Inflammatory macrophage treated with lipopolysaccharide for 1 hour (primary cell): ENCODE measurements at places on chromosomes 5 and 9.

GRCh38 chr9:73951147-73951546 is 546.0 kb upstream of the RORB start:
- DNase-seq = no peak

- no peak for DNase-seq
These were observed 62.3 kb downstream of the ST8SIA4 start for GRCh38 chr5:100840789-100841188.

GRCh38 chr5:54476682-54477081 is 21.2 kb downstream of the HSPB3 start:
- DNase-seq = peak; percentile 72

GRCh38 chr9:127067603-127068220 is 54.7 kb downstream of the ANGPTL2 start:
- no peak for DNase-seq

DNA sequence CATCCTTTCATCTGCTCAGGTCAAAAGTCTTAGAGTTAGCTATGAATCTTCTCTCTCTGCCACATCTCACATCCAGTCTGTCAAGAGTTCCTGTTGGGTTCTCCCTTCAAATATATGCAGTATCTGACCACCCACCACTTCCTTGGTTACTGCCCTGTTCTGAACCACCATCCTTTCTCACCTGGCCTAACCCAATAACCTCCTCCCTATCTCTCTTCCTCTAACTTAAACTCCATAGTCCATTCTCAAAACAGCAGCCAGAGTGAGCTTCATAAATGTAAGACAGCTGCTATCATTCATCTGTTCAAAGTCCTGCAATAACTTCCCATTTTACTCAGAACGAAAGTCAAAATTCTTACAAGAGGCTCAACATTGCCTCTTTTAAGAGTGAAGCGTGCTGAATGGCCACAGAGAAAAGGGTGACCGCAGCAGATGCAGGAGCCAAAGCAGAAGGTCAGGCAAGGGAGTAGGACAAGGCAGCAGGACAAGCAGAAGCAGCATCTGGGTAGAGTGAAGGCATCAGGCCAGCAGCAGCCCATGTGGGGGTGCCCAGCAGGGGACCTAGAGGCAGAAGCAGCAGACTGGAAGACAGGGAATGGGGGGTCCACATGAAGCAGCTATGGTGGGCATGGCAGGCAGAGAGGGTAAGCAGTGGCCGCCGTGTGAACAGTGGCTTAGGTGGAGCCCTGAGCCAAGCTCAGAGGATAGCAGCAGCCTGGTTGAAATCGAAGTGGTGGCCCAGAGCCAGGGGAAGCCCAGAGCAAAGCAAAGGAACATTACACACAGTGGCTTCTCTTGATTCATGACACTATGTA is 39.3 kb upstream of the CDC42SE2 start:
- DNase-seq = peak; percentile 83

GRCh38 chr5:73221161-73221560 is 48.2 kb downstream of the TMEM174 start:
- no peak for DNase-seq

DNA sequence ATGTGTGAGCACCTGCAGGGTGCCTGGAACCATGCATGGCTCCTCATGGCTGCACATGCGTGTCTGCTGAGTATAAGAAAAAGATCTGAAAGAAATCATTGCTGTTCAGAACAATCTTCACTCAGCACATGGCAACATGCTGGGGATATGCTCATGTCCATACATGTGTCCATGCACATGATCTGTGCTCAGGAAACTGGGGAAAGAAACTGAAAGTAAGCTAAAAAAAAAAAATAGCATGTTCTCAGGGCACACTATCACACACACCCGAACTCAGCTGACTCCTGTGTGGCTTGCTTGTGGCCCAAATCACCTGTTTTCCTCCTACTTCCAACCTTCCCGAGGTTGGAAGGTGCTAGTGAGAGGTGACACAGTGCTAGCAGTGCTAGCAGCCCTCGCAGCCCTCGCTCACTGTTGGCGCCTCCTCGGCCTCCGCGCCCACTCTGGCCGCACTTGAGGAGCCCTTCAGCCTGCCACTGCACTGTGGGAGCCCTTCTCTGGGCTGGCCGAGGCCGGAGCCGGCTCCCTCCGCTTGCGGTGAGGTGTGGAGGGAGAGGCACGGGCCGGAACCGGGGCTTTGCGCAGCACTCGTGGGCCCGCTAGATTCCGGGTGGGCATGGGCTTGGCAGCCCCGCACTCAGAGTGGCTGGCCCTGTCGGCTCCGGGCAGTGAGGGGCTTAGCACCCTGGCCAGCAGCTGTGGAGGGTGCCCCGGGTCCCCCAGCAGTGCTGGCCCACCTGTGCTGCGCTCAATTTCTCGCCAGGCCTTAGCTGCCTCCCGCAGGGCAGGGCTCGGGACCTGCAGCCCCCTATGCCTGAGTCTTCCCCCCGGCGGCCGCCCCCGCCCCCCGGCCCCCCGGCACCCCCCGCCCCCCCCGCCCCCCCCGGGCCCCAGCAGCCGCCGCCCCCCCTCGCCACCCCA is 76.0 kb downstream of the GADD45G start:
- no peak for DNase-seq

DNA sequence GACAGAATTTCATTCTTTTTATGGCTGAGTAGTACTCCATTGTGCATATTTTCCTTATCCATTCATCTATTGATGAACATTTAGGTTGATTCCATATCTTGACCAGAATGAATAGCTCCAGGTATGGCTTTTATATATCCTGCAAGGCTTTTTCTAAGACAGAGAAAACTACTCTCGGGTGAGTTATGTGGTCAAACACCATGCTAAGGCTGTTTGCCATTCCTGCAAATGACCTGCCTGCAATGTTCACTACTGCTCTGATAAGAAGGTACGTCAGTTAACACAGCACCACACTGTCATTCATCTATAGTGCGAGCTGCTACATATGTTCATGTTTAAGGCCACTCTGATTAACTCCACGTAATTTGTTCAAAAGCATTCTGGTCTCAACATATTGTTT is 256.8 kb upstream of the RGMB start:
- no peak for DNase-seq

DNA sequence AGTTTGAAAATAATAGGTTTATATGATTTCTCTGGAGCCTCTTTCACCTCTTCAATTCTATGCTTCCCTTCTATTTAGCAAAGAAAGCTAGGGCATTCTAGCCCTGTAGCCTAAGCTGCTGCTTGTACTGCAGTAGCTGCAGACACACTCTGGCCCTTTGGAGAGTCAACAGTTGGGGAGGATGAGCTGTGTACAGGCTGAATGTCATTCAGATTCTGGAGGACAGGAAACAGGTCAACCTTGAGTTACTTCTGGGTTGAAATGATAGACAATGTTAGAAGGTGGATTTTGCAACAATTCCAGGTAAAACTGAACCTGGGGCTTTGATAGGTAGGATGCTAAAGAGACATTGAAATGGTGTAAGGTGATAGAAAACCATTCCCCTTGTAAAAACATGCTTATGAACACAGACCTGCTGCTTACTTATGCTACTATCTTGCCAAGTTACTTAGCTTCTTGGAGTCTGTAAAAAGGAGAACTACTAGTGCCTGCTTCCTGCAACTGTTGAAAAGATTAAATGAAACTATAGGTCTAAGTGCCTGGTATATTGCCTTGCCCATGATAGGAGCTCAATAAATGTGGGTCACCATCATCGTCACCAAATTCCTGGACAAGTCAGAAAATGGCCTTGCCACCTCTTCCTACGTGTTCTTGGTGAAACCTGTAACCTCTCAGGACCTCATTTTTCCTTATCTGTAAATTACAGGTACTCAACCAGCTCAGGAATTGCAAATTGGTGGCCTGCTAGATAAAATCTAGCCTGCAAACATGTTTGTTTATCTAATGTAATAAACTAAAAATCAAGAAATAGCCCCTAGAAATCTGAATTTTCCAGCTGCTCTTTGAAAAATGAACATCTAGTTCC is 83.7 kb downstream of the GALNT10 start:
- no peak for DNase-seq

- no peak for DNase-seq
These were observed 91.9 kb upstream of the GABRP start for GRCh38 chr5:170691657-170692056.

GRCh38 chr5:55402199-55402598 is 94.4 kb downstream of the MTREX start:
- no peak for DNase-seq

DNA sequence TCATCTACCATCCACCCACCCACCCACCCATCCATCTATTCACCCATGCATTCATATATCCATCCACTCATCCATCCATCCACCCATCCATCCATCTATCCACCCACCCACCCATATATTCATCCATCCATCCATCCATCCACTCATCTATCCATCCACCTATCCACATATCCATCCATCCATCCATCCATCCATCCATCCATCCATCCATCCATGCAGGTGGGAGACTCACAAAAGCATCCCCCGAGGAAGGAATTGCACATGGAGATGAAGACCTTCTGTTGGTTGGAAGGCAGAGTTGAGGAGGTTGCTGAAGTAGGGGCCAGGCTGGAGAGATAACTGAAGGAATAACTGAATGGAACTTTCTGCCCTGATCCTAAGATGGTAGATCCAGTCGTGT is 126.9 kb downstream of the RGS3 start:
- DNase-seq = no peak

DNA sequence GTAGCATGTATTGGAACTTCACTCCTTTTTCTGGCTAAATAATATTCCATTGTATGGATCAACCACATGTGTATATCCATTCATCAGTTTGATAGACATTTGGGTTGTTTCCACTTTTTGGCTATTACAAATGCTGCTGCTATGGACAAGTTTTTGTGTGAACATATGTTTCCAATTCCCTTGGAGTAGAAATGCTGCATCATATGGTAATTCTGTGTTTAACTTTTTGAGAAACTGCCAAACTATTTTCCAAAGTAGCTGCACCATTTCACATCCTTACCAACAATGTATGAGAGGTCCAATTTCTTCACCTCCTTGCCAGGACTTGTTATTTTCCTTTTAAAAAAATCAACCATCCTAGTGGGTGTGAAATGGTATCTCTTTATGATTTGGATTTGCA is 8.4 kb downstream of the FRRS1L start:
- no peak for DNase-seq

- no peak for DNase-seq
These were observed 75.4 kb upstream of the SYK start for GRCh38 chr9:90726215-90726614.

DNA sequence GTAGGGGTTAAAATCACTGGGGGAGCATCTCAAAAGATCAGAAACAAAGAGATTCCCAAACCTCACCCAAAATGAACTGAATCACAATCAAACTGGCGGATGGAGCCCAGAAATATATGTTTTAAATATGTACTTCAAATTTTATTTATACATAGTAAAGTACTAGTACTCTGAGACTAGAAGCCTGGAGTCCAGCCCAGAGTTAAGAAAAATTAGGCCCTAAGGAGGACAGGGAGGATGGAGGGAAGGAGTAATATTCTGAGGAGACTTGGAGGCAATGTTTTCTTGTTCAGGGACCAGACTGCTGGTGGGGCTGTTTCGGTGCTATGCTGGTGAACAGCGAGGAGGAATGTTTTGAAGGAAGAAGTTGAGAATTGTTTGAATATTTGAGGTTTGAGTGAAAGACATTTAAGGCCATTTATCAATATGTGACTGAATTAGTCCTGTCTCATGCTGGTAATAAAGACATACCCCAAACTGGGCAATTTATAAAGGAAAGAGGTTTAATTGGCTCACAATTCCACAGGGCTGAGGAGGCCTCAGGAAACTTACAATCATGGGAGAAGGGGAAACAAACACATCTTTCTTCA is 552.4 kb upstream of the DAB2 start:
- no peak for DNase-seq

DNA sequence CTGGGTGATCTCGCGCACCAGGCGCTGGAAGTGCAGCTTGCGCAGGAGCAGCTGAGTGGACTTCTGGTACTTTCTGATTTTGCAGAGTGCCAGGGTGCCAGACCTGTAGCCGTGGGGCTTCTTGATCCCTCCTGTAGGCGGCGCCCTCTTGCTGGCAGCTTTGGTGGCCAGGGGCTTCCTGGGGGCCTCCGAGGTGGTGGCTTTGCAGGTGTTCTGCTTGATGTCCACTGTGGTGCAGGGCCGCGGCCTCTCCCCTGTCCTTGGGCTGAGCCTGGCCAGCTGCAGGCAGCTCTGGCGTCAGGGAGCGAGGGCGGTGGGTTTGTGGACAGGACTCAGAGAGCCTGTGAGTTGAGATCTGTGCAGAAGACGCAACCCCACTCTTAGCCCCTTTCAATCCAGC is 36.1 kb downstream of the TAF11L14 start:
- DNase-seq = no peak

- peak; percentile 38 for DNase-seq
These were observed 63.3 kb downstream of the LIX1 start for GRCh38 chr5:97078958-97079743.

GRCh38 chr5:164868761-164869160 is 1363.3 kb downstream of the MAT2B start:
- peak; percentile 41 for DNase-seq

DNA sequence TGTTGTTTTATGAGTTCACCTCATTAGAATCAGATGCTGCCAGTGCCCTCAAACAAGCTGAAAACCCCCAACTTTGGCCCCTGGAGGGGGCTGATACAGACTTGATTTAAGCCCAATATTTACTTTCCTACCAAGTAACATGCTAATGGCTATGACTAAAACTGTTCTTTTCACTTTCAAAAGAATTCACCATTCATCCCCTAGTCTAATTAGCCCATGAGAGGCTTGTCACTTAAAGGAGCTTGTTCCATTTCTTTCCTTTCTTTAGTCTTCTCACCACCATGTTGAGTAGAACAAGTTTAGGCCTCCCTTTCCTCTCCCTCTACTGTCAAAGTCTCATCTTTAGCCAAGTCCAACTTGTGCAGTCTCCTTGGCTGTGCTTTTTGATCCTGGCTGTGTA is 50.4 kb downstream of the EPB41L4B start:
- no peak for DNase-seq

DNA sequence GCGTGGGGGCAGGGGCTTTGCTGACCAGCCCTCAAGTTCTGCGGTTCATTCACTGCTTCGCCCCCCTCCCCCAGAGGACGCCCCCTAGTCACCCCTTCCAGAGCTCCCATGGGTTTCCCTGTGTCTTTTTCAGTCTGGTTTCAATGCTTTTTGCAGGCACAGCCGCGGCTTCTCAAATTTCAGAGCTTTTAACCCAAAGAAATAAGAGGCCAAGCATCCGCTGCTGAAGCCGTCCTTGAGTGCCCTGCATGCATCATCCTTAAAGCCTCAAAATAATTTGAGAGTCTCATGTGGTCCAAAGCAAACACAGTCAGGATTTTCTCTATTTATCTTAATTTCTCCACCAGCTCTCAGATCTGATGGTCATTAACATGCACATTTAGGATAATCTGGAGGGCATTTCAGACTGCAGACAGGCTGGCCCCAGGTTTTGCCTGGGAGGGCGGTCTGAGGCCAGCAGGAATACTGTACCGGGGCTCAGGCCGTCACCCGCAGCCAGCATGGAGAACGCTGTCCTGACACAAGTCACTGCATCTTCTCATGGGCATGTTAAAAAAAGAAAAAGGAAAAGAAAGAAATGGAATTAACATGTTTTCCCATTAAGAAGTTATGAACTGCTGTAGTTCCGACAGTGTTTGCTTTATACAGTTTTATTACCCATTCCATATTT is 420.8 kb upstream of the IRX4 start:
- DNase-seq = no peak

- DNase-seq = no peak
These were observed 11.2 kb upstream of the CFAP95 start for GRCh38 chr9:69809304-69809863.
